Esophagus mucosa (tissue), 1 donor: ENCODE measurements at places on chromosomes 4 and X.

DNA sequence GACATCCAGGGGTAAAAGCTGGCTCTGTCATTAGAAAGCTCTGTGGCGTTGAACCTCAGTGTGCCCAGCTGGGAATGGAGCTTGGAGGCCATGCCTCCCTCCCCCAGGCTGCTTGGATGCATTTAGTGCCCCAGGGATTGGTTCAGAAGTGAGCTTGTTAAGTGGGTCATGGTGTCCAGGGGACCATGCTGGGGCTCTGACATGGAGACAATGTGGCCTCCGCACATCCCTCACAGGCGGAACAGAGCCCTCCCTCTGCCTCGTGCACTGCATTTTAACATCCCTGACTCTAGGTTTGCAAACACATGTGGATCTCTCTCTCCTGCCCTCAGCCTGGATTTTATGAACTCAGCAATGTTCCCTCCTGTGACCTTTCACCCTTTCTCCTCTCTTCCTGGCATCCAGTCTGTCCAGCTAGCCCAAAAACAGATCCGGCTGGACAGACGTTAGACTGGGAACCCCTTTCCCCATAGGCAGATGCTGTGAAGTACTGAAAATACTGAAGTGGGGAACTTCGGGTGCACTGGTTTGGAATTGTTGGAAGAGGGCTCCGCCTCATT, 81.5 kb downstream of the SORCS2 start:
- ATAC-seq = no peak

DNA sequence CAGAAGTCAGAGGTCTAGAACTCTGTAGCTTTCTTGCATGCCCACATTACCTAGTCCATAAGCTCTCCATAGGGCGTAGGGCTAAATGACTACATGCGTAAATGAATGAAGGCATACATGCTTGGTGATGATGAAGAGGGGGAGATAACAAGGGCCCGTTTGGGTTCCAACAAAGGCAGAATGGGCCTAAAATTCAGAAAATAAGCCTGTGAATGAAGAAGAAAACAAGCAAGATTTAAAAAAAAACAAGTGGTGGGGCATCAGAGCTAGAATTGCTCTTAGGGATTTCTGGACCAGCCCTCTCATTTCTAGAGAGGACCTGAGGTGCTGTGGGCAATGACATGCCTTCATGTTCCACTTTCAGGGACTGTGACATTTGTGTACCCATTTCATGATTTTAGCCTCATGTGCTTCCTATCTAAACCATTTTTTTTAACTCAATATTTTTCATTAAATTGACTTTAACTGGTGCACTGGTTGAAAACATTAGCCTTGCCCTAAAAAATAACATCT, 12.1 kb downstream of the GPRIN3 start:
- no peak for ATAC-seq

DNA sequence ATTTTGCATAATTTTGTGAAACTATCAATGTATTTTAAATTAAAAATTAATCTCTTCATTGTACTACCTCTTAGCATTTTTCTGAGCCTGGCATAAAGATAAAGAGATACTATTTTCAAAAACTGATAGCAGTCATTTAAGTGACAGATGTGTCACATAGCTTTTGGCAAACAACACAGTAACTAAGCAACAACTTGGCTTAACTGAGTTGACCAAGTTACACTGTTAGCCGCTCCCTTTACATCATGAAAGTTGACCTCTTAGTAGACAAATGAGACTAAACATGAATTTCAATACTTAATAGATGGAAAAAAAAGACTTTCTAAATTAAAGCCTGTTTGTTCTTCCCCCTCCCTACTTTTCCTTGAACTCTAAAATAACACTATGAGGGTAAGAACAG, 62.0 kb downstream of the ATP8A1 start:
- ATAC-seq = no peak

DNA sequence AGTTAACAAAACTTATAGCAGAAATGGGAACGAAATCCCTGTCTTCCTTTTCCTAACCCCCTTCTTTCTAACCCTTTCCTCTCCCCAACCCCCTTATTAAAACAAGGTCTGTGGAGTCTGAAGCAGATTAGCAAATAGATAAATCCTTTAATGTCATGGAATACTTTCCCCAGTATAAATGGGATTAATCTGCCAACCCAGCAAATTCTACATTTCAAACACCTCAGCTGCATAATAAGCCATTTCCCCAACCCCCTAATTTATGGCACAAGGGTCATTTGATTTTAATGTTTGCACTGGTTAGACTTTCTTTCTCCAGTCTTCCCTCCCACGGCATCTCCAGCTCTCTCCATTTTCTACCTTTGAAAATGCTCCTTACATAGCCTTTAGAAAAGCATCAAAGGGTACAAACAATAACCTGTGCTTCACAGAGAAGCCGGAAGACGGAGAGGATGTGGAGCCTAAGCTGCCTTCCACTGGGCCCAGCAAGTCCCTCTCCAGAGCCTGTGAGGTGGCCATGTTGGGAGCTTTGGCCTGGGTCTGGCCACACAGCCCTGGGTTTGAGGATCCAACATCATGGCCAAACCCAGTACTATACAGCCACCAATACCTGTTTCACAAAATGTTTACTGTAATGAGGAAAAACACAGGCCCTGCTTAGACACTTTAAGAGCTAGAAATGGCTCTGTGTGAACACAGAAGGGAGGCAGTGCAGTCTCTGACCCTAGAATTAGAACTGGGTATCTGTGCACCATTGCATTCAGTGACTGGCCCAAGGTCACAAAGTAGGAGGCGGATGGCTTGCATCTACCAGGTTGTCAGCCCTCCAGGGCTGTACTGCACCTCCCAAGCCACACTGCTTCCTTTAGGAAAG, 56.9 kb upstream of the SPRY1 start:
- no peak for ATAC-seq

- ATAC-seq = no peak
Measured at GRCh38 chrX:132488180-132488705, 595 bp downstream of the MBNL3 start.

DNA sequence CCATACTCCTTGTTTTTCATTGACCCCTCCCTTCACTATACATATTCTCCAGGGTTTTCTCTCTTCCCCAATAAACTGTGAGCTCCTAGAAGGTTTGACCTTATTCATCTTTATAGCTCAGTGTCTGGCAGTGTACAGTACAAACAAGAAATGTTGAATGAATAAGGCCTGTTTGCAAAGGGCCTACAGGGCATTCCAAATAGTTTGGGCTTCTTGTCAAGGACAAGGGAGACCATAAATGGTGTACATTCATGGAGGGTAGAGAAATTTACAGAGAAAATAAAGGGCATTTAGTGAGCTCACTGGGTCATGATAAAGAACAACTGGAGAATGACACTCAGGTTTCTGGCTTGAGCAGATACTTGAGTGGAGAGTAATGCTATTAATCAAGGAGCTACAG, 47.5 kb upstream of the EIF1AX start:
- no peak for ATAC-seq

DNA sequence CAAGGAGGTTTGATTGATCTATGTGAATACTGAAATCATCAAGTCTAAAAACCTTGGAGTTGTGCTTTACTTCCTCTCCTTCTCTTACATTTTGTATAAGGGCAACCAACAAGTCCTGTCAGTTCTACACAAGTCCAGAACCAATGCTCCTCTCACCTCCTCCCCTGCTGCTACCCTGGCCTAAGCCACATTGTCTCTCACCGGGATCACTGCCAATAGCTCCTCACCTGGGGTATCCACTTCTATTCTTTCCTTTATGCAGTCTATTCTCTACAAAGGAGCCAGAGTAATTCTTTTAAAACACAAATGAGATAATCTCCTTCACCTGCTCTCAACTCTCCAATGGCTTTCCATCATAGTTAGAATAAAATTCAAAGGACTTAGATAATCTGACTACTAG, 13.3 kb upstream of the ARHGEF6 start:
- ATAC-seq = no peak

DNA sequence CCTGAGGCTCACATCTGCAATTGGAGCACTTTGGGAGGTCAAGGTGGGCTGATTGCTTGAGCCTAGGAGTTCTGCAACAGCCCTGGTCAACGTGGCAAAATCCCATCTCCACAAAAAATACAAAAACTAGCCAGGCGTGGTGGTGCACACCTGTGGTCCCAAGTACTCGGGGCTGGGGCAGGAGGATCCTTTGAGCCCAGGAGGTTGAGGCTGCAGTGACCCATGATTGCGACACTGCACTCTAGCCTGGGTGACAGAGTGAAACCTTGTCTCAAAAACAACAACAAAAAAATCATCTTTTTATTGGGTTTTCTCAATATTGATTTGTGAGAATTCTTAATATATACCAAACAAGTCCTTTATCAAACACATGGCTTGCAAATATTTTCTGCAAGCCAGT, 64.9 kb downstream of the ANKRD17 start:
- no peak for ATAC-seq

GRCh38 chrX:31316340-31316991, 244.6 kb upstream of the FTHL17 start:
- ATAC-seq = no peak

GRCh38 chrX:48957477-48957826, at the start of gene OTUD5:
Gene OTUD5, minus strand, starts transcription at chrX:48957607. Its CDS starts 37 bp downstream, at chrX:48957570.
- peak; percentile 8 for ATAC-seq

GRCh38 chr4:87657525-87657924, 7.4 kb downstream of the DMP1 start:
- no peak for ATAC-seq

- ATAC-seq = peak; percentile 62
Measured at GRCh38 chr4:32858971-32859370, 2138.8 kb downstream of the PCDH7 start.

GRCh38 chr4:54498661-54499111, 159.1 kb upstream of the KIT start:
- ATAC-seq = peak; percentile 87

DNA sequence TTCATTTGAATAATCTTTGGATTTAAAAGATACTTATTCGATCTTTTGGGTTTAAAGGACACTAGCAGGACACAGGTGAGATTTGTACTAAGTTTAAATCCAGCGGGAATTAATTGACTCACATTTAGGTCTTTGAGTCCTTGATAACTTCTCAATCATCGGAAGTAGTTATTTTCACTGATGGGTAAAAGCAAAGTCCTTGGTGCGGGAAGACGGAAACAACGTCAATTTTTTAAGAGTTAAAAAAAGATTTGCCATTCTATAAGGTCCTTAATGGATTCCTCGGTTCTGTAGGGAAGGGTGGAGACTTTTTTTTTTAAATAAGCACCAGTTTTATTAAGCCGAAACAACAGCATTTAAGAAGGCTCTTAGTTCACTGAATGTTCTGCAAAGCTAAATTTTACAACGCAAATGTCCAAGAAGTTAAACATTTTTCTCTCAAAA, 2.9 kb downstream of the TMSB4X start:
- no peak for ATAC-seq

GRCh38 chr4:164601653-164602052, 152.3 kb upstream of the SMIM31 start:
- no peak for ATAC-seq

DNA sequence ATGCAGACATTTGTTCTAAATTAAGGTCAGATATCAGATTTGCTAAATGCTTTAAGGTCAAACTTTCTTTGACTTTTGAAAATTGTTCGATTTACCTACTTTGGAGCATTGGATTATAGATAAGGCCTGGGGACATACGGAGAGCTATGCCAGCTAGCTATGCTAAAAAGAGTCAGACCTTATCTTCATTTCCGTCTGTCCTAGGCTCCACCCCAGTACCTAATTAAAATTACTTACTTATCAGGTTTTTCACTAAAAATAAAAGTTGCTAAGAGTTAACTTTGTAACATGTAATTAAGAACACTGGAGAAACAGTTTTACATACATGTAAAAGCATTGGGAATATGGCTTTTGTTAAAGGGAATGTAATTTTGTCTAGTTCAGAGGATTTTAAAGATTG, 7.1 kb upstream of the TMEM35A start:
- no peak for ATAC-seq

DNA sequence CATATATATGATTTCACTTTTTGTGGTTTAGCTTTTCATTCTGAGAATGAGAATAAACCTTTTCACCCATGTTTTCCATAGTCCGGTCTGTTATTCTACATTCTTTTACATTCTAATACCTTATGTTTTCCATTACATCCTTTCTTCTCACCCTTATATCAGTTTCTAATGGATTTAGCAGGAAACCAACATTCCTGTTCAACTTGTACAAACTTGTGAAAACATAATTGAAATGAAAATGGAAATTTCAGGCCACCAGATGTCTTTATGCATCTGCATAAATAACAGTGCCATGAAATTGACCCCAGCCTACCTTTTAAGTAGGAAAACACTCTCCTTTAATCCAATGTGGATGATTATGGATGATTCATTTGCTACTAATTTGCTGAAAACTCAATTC, 494.8 kb upstream of the ZFP42 start:
- no peak for ATAC-seq

- no peak for ATAC-seq
Measured at GRCh38 chr4:3628868-3629175, 96.6 kb upstream of the LRPAP1 start.

DNA sequence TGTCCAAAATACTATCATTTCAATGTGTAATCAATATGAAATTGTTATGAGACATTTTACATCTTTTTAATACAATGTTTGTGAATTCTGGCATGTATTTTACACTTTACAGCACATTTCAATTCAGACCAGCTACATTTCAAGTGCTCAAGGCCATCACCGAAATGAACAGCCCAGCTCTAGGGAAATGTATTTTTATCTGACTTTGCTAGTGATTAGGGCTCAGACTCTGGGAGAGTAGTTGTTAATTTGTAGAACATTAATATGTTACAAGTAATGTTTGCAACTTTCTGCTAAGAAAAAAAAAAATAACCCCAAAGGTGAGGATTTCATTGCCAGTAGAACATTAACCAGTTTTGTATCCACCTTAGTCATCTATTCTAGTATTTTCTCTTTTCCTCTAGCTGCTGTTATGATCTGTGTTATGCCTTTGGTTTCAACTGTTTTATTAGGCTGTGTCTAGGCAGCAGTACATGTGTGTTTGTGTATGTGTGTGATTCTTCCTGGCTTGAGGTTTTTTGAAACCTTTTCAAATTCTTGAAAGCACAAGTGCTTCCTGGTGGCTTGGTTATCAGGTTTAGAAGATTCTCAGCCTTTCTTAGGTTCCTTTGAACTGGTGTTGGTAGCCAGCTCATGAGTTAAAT, 125.9 kb downstream of the NSUN7 start:
- no peak for ATAC-seq

DNA sequence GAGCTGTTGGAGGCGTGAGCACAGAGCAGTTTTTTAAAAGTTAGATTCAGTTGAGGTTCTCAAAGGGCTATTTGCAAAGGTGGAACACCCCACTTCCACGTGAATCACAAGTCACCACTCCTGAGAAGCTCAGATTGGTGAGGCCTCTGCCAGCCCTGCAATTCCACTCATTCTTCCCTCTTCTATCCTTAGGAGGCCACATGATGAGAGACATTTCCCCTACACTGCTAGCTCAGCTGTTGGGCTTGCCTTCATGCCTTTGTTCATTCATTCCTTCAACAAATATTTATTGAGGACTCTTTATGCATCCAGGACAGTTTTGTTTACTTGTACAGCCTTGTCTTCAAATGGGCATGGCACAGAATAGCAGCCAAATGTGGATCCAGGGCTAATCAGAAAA, 3.7 kb downstream of the SRPX2 start:
- ATAC-seq = no peak

DNA sequence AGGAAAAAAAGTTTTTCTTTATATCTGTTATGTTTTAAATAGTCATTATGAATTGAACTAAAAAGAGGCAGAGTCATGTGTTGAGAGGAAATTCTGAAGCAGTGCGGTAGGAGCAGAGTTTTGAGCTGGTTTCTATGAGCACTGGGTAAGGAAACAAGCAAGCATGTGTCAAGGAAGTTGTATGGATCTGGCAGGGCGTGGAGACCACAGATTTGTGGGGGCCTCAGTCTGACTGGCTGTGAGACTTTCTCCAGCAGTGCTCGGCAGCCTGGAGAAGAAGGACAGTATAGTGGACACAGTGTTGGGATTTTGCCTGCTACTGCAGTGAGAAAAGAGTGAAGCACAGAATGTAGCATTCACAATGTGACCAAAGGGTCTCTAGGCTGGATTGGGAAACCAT, 399.1 kb downstream of the INPP4B start:
- no peak for ATAC-seq
